ENCODE measurements at places on chromosomes 11 and 22.

DNA sequence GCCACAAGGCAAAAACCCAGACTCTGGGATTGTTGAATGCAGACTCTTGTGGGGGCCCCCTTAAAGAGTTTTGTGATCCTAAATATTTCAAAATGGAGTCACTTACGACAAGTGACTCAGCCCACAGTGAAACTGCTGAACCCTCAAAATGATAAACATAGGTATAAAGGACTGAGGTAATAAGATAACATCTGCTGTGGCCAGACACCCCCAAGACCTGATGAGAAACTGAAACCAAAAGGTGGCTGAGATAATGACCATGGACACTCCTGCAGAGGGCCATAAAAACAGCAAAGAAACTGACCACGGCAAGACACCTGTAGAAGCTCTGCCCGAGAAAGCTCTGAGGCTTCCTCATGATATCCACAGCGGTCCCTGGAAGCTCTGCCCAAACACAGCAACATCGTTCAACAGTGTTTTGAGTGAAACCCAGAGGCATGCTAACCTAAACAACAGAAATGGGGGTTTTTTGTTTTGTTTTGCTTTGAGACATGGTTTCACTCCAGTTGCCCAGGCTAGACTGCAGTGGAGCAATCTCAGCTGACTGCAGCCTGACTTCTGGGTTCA lies 1.6 kb upstream of the PLAAT4 start:
- no peak for DNase-seq

DNA sequence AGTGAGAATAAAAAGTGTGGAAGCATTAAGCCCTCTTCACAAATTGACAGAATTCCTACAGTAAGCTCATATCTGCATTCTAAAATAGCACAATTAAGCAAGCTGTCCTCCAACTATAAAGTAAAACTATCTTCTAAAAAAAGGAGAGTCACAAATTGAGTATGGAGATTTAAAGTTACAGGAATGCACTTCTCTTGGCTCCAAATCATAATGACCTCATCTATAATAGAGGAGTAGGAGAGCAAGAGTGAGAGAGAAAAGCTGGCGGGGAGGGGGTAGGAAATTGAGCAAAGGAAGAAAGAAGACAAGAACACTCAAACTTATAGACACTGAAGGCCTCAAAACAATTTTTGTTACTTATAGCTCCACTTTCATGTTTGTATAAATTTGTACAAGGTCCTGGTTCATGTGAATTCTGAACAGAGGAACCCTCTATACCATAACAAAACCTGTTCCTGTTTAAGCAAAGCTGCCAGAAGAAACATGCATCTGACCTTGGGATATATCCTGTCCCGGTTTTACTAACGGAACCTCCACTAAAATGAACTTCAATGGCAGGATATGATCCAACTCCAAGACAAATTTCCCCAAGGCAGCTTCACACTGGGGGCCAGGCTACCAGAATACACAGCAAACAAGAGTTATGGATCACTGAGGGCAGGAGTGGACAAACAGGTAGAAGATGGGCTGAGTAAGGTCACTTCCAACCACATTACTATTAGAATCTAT lies 37.2 kb downstream of the SLC35F2 start:
- no peak for DNase-seq

GRCh38 chr22:37464181-37464580 lies 22.0 kb downstream of the MFNG start:
- no peak for DNase-seq

- DNase-seq: no peak
These were observed 31.1 kb downstream of the BMAL1 start for GRCh38 chr11:13308704-13309103.

DNA sequence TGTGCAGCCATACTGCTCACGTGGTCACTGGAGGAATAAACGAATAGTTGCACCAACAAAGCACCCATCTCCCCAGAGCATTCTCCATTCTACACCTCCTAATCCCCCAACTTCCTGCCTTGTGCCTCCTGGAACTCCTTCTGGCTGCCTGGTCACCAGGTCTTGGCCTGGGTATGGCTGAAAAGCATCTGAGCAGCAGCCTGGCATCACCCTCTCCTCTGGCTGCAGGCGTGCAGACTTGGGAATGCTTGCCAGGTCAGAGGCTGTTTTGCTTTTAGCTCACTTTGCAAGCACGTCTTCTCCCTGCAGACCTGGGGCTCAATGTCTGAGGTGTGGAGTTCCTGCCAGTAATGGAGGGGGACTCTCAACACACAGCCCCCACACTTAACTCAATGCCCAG lies 33.3 kb upstream of the KCNJ11 start:
- DNase-seq: no peak

DNA sequence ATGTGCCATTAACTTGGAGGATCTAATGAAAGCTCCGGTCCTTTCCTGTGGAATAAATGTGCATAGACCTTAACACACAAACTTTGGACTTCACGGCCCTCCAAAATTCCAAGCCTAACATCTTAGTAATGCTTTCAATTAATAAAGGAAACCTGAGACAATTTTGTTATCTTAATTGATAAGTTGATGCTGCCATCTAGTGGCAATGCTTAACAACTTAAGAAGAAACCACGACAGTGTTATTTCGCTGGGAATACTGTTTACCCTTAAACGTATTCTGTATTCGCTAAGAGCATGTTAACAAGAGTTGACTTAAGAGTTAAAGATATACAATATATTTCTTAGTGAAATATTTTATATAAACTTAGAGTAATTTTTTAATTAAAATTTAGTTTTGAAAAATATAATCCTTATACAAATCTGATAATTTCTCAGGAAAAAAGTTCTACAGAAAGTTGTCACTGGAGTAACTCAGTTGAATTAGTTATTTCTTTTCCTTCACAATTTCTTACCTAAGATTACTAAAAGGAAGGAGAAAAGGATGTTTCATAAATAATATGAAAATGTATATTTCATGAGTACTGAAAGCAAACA lies 35.0 kb upstream of the OR9G4 start:
- DNase-seq: peak; percentile 40

DNA sequence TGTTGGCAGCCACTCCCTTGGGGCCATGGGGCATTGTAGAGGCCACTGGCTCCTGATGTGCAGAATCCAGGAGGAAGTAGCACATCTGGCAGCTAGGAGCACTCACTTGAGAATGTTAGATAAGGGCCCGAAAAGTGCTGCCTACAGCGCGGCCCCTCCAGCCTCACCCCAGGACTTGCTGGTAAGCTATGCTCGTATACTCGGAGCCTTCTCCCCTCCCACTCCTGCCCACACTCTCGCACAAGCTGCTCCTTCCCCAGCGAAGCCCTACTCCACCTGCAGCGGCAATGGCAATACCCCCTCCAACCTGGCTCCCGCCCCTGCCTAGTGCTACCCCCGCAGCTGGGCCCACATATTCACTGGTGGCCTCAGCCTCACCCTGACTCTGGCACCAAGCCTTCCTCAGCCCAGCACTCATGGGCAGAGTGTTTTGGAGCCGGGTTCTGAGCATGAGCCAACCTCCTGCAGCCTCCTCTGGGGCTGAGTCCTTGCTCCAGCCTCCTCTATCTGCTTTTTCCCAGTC lies 47.7 kb downstream of the PDE2A start:
- DNase-seq: no peak

GRCh38 chr11:122750049-122750448 lies 88.3 kb upstream of the CRTAM start:
- no peak for DNase-seq

DNA sequence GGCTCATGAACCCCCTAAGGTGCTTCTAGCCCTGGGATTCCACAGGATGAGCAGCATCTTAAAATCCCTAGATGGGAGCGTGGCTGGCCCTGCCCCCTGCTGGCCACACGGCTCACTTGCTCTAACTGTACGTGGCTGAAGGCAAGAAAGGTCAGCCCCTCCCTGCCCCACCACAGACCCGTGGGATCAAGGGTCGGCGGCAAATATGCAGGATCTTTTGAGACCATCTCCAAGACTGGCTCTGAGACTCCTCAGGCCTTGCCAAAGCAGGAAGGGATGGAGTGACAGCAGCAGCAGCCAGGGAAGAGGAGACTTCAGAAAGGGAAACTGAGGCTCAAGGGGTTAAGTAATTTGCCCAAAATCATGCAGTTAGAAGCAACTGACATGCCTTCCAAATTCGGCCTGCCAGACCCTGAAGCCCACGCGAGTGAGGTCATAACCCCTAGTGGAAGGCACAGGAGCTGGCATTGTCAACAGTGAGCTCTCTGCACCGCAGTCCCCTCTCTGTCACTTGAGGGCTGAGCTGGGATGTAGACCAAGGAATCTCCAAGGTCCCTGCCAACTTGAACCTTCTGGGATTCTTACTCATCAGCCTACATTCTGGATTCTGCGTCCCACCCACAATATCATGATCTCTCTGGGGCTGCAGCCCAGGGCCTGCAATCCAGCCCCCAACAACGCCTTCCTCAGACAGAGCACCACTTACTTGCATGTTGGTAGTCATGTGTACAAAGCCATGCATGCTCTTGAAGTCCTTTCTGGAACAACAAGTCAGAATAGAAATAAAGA lies 31.4 kb downstream of the CREB3L1 start:
- peak; percentile 55 for DNase-seq

DNA sequence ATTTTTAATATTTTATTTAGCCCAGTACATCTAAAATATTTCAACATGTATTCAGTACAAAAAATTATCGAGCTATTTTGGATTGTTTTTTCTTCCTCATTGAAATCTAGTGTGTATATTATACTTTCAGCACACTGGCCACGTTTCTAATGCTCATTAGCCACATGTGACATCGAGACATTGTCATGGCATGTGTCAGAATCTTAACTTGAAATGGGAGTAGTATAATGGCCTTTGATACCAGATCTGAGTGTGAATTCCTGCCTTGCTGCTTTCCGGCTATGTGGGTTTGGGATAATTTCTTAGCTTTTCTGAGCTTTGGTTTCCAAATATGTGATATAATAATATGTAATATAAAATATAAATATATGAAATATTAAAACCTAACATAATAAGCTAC lies 54.3 kb downstream of the BCL2L13 start:
- no peak for DNase-seq

- DNase-seq: no peak
These were observed 175.1 kb downstream of the SWAP70 start for GRCh38 chr11:9838961-9839360.

DNA sequence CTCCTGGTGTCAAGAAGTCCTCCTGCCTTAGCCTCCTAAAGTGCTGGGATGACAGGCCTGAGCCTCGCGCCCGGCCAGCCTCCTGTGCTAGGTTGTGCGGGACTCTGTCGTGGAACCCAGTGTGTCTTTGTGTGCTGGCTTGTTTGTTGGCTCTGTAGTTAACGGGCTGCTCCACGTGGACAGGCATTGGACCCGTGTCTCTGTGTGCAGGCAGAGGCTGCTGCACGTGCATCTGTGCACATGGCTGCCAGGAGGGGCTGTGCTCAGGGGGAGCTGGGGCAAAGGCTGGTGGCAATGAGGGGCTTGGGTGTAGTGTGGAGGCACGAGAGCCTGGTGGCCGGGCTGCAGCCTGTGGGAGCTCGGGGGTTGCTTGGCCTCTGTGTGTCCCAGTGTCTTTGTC lies 121.3 kb upstream of the ALDH3B2 start:
- DNase-seq: no peak

DNA sequence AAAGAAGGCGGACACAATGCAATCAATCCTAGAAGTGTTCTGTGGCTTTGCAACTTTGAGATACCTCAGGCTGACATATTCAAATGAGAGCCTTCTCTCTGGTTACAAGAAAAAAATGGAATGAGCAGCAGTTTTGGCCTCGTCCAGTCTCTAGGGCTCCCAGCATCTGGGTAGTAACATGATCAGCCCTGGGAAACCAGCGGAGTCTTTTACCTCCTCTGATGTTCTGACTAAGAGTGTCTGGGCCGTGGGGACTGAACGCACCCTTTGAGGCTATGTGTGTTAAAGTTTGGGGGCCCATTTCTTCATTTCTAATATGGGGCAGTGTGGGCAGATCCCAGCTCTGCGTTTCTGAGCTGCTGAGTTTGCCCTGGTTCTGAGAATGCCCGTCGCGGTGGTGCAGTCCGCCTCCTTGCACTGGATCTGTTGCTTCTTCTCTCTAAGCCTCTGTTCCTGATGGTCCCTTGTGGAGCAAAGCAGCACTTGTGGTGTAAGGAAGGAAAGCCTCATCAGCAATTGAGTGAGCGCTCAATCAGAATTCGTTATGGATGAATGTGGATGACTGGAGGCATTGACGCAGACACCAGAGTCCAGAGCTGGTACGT lies 8.1 kb downstream of the PARVB start:
- no peak for DNase-seq

DNA sequence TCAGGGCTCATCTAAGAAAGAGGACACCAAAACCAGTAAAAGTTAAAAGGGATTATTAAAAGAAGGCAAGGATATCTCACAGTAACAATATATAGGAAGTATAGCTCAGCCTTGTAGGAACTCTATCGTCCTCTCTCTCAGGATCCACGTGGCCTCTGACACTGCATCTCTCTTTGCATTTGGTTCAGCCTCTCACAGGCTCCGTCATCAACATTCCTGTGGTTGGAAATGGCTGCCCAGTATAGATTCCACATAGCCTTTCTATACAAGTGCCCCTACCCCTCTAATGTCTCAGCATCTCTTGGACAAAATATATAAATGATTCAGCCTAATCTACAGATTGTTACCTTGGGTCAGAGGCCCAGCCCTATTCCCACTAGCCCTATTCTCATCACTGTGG lies 101.3 kb upstream of the DBX1 start:
- no peak for DNase-seq

GRCh38 chr22:28031383-28031922 lies 112.4 kb upstream of the PITPNB start:
- DNase-seq: no peak

- DNase-seq: no peak
These were observed 45.9 kb upstream of the PPP6R3 start for GRCh38 chr11:68414496-68415221.

DNA sequence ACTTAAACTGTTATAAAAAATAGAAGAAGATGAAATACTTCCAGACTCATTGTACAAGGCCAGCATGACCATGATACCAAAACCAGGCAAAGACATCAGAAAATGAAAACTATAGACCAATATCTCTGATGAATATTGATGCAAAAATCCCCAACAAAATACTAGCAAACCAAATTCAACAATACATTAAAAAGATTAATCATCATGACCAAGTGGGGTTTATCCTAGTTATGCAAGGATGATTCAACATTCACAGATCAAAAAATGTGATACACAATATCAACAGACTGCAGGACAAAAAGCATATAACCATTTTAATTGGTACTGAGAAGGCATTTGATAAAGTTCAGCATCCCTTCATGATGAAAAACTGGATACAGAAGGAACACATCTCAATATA lies 824.5 kb upstream of the RAG2 start:
- DNase-seq: no peak

GRCh38 chr22:37509059-37509860 lies 10.0 kb downstream of the CARD10 start:
- no peak for DNase-seq

DNA sequence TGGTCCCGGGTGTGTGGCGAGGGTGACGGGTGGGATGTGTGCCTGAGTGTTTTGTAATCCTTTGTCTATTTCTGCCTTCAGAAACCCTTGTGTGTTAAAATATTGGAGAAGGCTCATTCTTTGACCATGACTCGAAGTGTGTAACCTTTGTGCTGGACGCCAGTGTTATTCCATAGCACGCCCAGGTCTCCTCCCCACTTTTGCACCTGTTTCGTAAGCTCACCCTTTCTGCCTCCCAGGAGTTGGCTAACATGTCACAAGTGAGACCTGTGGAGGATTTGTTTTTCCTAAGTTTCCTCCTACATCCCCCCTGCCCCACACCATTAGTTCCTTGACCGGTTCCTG lies 382 bp downstream of the C11orf54 start:
- no peak for DNase-seq

GRCh38 chr11:131168839-131169713 lies 201.3 kb upstream of the NTM start:
- DNase-seq: no peak

All from astrocyte of the cerebellum (primary cell).